GM23338 (cell line): ENCODE measurements at places on chromosomes 16 and 17.

DNA sequence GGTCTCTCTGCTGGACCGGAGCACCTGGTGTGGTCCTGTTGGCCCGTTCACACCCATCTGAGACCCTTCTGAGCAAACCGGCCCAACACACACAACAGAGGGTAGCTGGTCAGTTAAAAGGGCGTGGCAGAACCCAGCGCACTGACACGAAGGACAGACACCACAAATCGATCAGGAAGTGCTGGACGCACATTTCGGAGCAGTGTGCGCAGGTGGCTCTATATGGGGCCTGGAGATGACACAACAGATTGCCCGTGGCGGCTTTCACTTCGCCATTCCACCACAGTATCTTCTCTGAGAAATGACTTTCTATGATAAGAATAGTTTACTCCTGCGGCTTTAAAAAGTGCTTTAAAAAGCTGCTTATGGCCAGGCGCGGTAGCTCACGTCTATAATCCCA is 12.5 kb downstream of the CCDC57 start:
- no peaks in the 10 kb centered on the region for H3K4me1 ChIP-seq
- no peak for DNase-seq
- no peak overlapping the region for H3K4me3 ChIP-seq
- H3K27me3 ChIP-seq: no peaks in the 10 kb centered on the region

DNA sequence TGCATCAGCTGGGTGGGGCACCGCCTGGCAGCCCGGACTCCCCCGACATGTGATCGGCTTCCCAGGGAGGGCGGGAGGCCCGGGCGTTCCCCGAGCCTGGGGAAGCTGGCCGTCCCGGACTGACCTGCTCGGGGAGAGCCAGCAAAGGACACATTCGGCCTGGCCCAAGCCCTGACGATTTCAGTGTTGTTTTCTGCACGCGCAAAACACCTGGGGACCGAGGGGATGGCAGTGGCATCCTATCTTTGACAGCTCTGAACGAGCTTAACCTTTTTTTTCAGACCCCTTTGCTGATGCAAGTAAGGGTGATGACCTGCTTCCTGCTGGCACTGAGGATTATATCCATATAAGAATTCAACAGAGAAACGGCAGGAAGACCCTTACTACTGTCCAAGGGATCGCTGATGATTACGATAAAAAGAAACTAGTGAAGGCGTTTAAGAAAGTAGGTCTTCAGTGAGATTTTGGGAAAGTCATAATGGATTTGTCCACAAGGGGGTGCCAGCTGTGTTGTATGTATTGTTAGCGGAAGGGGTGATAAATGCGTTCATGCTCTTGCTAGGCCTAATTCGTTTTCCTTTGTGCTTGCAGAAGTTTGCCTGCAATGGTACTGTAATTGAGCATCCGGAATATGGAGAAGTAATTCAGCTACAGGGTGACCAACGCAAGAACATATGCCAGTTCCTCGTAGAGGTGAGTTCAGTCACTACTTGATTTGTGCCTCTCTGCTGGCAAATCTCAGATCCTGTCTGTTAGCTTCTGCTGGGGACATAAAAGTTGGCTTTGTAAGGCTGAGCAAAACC is 1.0 kb downstream of the EIF1 start:
- DNase-seq: peak; percentile 83
- H3K27ac ChIP-seq: peak overlapping the region; percentile 91
- peak overlapping the region; percentile 87 for H3K4me3 ChIP-seq
- H3K36me3 ChIP-seq: peaks cover 39% of the 10 kb centered on the region
- H3K4me1 ChIP-seq: peaks cover 7% of the 10 kb centered on the region; the same call in 1 of the 2 replicates

DNA sequence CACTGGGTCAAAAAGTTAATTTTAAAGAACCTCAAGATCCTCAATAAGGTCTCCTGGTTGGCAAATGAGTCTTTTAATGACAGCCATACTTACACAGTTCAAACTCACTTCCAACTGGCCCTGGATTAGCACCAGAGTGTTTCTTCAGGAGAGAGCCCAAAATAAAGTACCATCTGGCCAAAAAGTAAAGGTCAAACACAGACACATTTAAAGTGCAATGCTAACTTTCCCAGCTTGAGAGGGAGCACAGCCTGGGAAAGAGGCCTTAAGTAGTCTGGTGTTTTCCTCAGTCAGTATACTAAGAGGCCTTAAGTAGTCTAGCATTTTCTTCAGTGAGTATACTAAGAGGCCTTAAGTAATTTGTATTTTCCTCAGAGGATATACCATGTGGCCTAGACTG is 46.6 kb upstream of the ERN1 start:
- DNase-seq: no peak
- H3K36me3 ChIP-seq: peaks cover 5% of the 10 kb centered on the region; the same call in 1 of the 2 replicates
- no peak overlapping the region for H3K27ac ChIP-seq
- no peak overlapping the region for H3K4me3 ChIP-seq
- no peaks in the 10 kb centered on the region for H3K4me1 ChIP-seq
- H3K27me3 ChIP-seq: no peaks in the 10 kb centered on the region

DNA sequence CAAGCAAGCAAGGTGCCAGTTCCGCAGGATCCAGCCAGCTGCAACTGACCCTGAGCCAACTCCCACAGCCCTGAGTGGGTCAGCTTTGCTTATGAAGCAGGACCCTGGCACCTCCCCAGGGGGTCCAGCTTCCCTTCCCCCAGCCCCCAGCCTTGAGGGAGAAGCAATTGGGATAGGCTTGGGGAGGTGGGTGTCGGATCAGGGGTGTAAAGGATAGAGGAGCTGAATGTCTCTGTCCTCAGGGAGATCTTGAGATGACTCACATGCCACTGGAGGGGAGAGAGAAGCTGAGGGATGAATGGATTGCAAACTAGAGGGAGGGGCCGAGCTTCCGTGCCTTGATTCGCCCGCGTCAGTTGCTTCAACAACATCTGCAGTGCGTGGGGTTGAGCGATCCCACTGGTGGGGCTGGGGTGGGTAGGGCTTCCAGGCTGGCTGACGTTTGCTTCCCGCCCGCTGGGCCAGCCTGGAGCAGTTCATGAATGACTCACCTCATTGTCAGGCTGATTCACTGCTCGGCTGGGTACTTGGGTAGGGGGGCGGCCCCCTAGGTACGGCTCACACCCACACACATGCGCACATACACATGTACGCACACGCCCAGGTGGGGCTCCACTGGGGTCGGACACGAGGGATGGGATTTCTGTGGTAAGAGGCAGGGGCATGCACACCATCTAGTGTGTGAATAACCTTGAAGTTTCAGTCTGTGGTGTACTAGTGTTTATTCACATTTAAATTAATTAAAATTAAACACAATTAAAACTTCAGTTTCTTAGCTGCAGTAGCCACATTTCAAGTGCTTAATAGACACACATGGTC is 3.6 kb upstream of the HROB start:
- H3K27ac ChIP-seq: peak overlapping the region; percentile 81
- peaks cover 15% of the 10 kb centered on the region for H3K4me1 ChIP-seq

GRCh38 chr16:73605309-73605708 is 557.4 kb upstream of the ZFHX3 start:
- no peaks in the 10 kb centered on the region for H3K27me3 ChIP-seq
- H3K27ac ChIP-seq: peak overlapping the region; percentile 86
- peaks cover 28% of the 10 kb centered on the region for H3K4me1 ChIP-seq
- H3K36me3 ChIP-seq: no peaks in the 10 kb centered on the region

GRCh38 chr16:21150375-21151001 is at the start of gene DNAH3:
DNAH3 (minus strand) TSS chr16:21150846; CDS start chr16:21150319, 527 bp downstream.
- H3K4me1 ChIP-seq: no peaks in the 10 kb centered on the region
- peaks cover 5% of the 10 kb centered on the region for H3K27me3 ChIP-seq
- no peak for DNase-seq
- 0 out of 2 replicates have a peak within 1 kb of the TSS, but pooled peaks have one; percentile 45 for H3K4me3 ChIP-seq

GRCh38 chr17:19278729-19279128 is 41.6 kb downstream of the EPN2 start:
- DNase-seq: no peak
- peaks cover 18% of the 10 kb centered on the region for H3K4me1 ChIP-seq
- no peaks in the 10 kb centered on the region for H3K36me3 ChIP-seq

DNA sequence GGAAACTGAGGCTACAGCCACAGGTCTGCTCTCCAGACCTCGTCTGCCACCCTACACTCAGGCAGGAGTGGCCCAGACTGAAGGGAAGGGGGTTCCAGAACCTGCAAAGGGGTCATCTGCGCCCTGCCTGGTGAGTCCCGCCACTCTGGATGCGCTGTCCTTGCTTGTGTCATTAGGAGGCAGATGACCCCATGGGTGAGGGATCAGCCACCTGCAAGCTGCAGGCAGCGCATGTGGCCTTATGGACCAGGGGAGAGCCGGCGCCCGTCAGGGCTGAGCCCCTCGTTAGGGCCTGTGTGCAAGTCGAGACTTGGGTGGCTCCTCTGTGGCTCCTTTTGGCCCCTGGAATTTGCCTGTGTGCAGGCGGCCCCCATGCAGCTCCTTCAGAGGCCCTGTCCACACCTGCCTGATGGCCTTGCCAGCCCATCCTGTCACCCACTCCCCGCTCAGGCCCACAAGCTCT is 5.7 kb downstream of the ZFPM1 start:
- H3K4me1 ChIP-seq: peaks cover 21% of the 10 kb centered on the region
- H3K27me3 ChIP-seq: peaks cover 43% of the 10 kb centered on the region
- H3K4me3 ChIP-seq: no peak overlapping the region
- no peak overlapping the region for H3K27ac ChIP-seq
- H3K36me3 ChIP-seq: no peaks in the 10 kb centered on the region

GRCh38 chr17:10875430-10875851 is 37.6 kb upstream of the PIRT start:
- no peaks in the 10 kb centered on the region for H3K27me3 ChIP-seq
- no peaks in the 10 kb centered on the region for H3K4me1 ChIP-seq
- H3K4me3 ChIP-seq: no peak overlapping the region
- no peak overlapping the region for H3K27ac ChIP-seq

DNA sequence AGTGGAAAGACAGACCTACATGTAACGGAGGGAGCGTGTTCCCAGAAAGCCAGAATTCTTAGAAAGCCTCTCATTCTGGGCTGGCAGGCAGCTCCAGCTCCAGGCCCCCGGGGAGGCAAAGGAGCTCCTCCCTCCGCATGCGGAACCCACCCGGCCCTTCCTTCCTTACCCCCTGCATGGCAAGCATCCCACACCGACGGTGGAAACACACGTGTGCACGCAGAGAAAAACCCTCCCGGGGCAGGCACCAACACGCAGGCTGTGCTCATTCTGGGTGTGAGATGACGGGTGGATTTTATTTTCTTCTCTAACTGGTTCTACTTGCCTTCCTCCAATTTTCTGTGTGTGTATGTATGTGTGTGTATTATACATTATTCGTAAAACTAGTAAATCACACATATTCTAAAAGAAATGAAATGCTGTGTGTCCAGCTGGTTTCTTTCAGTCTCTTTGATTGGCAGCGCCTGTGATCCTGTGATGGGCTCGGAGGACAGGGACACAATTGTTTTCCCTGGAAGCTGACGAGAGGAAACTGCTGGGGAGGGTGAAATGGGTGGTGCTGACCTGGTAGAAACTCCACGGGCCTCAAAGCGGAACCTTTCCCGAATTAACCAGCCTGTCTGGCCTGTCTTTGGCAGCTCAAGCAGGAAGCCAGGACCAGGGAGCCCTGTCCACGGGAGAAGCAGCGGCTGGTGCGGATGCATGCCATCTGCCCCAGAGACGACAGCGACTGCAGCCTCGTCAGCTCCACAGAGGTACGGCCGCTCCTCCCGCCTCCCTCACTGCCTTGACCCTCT is 22.2 kb downstream of the CARD14 start:
- DNase-seq: no peak
- no peaks in the 10 kb centered on the region for H3K36me3 ChIP-seq
- H3K27ac ChIP-seq: no peak overlapping the region

DNA sequence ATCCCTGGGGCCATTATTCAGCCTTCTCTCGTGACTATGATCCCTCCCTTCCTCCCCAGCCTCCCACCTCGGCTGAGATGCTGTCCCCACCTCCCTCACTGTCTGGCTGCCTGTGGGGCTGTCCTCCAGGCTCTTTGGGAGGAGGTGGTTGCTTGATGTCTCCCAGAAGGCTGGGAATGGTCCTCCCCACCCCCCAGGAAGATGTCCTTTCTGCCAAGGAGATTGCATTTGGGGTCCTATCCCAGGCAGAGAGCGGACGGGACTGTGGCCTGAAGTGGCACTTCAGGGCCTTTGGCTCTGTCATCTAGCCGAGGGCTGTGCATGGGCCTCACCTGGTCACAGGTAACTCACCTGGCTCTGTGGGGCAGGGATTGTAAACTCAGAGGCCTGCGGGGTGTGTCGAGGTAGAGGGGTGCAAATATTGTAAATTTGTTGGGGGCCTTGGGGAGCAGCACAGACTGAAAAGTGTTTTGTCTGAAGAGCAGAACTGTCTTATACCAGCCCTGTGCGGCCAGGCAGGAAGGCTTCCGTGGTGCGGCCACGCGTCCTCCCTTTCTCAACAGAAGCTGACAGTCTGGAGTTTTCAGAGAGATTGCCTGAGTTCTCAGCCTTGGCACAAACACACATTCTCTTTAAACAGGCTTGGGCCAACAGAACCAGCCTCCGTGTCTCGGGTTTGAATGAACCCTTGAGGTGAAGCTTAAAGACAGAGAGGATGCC is 177.9 kb downstream of the SEC14L1 start:
- no peaks in the 10 kb centered on the region for H3K36me3 ChIP-seq
- peaks cover 9% of the 10 kb centered on the region for H3K4me1 ChIP-seq
- no peak for DNase-seq
